Activated B cell treated with CpG ODN at 0.5 μM for 24 hours (primary cell): ENCODE measurements at places on chromosomes 3 and 15. TPM values are rescaled to one million over a fixed set of nuclear protein-coding genes. Genes with fewer than 3 reads are reported as not detected.

GPX1 gene
- total RNA-seq = 90.0 and 94.6 TPM in 2 replicates

ANKRD34C gene
- not detected in 2 replicates for total RNA-seq

CKMT1A gene
- not detected in 2 replicates for total RNA-seq

CHRFAM7A gene
- total RNA-seq = 0.95 TPM in 1 of 2 replicates, not detected in the other

CEP19 gene
- total RNA-seq = 4.0 and 4.1 TPM in 2 replicates

TMEM212 gene
- not detected in 2 replicates for total RNA-seq

MYLK gene
- total RNA-seq = not detected in 2 replicates
